ENCODE measurements at places on chromosomes 1 and 21.
A peak's percentile ranks its signal among the peaks of the same experiment; 100 is the strongest.

- DNase-seq: no peak
Observed at GRCh38 chr1:94658221-94658620, 116.7 kb upstream of the F3 start.

DNA sequence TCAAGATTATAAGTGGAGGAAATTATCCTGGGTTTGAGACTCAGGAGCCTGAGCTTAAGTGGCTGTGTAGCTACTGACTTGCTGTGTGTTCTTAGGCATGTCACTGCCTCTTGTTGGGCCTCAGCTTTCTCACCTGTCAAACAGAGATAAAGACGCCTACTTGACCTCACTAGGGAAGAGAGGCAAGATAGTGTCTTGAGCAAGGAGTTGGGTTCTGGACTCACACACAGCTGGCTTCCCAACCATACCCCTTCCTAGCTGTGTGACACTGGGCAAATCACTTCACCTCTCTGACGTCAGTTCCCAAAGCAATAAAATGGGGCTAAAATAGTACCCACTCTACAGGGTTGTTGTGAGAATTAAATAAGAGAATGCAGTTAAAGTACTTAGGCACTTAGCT is 11.6 kb upstream of the EPB41 start:
- DNase-seq: no peak

GRCh38 chr1:248404024-248404423 is 1.2 kb downstream of the OR2T1 start:
- DNase-seq: no peak

DNA sequence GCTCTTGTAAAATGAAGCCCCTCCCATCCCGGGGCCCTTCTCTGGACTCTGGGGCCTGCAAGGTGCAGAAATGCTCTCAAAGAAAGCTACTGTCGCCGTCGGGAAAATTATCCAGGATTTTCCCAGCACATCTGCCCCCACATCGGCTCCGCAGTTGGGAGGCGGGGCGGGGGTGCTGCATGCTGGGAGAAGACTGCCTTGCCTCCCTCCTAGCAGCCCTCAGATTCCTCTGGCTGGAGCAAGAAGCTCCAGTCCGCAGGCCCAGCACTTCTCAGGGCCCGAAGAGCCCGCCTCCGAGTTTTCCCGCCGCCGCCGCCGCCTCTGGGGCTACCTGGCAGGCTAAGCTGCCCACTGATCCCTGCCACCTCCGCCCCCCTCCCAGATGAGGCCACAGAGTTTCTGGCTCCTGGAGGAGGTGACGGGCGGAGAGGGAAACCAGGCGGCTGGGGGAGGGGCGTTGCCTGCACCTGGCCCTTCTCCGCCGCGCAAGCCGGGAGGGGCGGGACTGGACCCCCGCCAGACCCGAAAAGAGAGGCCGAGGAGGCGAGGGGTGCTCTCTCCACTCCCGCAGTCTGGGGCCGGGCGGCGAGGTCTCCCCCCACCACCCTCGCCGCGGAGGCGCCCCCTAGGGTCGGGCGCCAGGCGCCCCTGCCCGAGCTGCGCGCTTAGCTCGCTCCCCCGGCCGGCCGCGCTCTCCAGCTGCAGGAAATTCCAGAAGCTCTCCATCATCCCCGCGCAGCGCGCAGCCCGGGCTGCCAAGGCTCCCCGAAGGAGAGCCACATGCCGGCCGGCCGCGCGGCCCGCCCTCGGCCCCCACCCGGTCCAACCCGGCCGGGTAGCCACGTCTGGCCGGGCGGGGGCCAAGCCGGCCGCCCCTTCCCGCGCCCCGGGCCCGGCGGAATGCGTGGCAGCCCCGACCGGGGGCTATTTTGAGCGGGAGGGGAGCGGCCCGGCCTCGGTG is 28.8 kb downstream of the AHDC1 start:
- peak; percentile 92 for DNase-seq

DNA sequence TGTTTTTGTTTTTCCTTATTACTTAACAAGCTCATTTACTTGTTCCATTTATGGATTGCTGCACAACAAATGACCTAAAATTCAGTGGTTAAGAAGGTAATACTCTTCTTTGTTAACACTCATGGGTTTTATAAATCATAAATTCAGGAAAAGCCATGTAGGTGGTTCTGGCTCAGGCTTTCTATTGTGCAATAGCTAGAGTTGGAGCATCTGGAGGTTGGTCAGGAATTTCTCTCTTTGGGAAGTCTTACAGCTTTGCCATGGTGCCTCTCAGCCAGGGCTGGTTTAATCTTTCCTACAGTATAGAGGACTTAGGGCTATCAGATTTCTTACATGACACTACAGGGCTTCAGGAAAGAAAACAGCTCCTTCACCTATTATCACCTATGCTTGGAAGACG is 1677.1 kb downstream of the KCNT2 start:
- DNase-seq: no peak

DNA sequence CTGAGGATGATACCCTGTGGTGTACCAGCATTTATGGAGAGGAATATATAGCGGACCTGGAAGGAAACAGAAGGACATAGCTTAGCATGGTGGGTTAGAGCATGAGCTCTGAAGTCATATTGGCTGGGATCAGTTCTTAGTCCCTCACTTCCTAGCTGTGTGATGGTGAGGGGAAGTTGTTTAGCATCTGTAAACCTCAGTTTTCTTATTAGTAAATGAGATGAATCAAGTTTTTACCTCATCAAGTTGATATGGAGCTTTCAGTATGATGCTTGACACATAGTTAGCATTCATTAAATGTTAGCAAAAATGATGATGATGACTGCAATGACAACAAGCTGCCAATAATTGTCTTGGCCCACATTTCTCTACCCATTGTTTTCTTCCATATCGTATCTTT is 84.8 kb downstream of the NEK7 start:
- DNase-seq: no peak

GRCh38 chr1:112849425-112850033 is 106.5 kb downstream of the SLC16A1 start:
- DNase-seq: peak; percentile 58

- no peak for DNase-seq
Observed at GRCh38 chr21:34195335-34195734, 122.0 kb downstream of the MRPS6 start.
